ENCODE measurements at places on chromosomes 1 and 21. TPM values are rescaled to one million over a fixed set of nuclear protein-coding genes. Genes with fewer than 3 reads are reported as not detected.

DNA sequence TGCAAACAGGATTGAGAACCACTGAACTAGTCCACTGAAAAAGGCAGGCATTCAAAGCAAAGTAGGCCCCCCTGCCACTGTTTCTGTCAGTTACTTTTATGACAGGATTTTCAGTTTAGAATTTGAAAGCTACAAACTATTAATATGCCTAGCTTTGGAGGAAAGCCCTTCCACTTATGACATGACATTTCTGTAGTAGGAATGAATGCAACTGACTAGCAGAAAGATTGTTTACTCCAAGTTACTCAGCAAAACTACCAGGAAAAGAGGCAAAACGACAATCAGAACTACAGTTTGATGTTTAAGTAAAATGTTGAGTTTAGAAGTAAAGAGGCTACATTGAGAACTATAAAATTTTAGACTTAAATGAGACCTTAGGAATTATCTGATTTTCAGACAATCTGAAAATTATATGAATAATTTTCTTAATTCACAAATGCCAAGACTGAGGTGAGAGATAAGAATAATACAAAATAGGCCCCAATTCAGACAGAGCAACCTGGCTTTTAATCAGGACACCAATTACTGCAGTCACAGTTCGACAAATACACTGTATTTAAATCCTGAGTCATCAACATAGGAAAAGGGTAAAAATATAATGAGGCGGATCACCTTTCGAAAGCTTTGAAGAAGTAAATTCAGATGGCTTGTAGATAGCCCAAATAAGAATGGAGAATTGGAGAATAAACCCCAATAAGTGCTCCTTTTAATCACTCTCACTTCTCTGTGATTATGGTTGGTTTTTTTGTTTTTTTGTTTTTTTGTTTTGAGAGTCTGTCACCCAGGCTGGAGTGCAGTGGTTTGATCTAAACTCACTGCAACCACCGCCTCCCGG lies 2.2 kb downstream of the PRKAB2 start:
- DNase-seq = no peak

DNA sequence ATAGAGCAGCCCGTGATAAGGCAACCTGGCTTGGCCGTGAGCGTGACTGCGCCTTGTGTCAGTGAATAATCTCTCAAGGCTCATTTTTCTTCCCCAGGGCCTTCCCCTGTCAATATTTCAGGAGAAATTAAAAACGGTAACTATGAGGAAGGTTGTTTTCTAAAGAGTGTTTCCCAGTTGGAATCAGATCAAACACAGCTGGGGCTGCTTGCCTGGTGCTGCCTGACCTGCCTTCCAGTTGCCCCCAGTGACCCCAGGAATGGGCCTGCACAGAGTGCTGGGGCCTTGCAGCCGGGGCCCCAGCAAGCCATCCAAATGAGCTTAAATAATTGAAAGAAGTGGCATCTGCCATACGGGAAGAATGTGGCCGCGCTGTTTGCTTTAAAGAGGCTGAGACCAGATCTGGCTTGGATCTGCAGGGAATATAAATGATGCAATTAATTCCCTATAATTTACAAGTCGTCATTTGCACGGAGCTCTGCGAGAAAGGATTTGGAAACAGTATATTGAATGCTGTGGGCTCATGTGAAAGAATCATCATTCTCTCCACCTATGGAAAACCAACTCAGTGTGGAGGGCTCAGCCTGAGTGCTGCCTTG lies 203.9 kb downstream of the C1orf94 start:
- no peak for DNase-seq

The ELF3 gene
- 0.62 TPM for total RNA-seq

The RRP1B gene
- 66.2 TPM for total RNA-seq

- DNase-seq = no peak
These were observed 180.6 kb upstream of the JUN start for GRCh38 chr1:58964428-58964827.

GRCh38 chr21:44708866-44709425 lies 2.4 kb downstream of the TSPEAR start:
- no peak for DNase-seq

GRCh38 chr1:204672482-204673121 lies 12.9 kb downstream of the LRRN2 start:
- DNase-seq = no peak

DNA sequence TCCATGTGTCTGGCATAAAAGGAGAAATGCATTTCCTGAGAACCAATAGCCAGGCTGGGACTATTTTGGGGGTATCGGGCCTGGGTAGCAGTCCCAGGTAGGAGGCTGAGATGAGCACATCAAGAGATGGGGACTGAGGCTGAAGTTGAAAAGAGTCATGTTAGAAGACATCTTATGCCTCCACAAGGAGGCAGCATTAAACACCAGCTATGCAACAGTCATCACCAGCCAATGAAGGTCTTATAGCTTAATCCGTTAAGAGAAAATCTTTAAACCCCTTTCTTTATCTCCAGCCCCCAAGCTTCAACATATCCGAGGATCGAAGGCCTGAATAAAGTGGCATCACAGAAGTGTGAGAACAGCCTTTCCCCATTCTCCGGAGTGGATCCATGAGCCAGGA lies 640.7 kb upstream of the PTBP2 start:
- DNase-seq = no peak

The CASQ2 gene
- total RNA-seq = not detected

The IL10 gene
- 5.8 TPM for total RNA-seq

- no peak for DNase-seq
These were observed 14.7 kb downstream of the KIAA1614 start for GRCh38 chr1:180927348-180927747.

The AGT gene
- not detected for total RNA-seq

DNA sequence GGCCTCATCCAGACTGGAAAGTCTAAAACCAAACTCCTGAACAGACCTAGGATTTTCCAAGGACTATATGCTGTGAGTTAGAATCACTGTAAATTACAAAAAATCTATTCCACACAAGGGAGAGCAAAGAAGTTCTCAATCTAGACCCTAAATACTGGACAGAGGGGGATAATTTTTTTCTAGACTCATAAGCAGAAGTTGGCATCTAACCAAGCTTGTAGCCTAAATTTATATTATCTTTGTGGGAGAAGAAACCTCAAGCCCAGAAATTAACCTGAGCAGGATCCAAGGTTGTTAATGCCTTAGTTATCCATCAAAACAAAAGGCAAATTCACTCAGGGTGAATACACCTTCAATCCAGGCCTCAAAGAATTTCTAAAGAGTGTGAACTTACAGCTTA lies 290.2 kb downstream of the SMYD3 start:
- no peak for DNase-seq

DNA sequence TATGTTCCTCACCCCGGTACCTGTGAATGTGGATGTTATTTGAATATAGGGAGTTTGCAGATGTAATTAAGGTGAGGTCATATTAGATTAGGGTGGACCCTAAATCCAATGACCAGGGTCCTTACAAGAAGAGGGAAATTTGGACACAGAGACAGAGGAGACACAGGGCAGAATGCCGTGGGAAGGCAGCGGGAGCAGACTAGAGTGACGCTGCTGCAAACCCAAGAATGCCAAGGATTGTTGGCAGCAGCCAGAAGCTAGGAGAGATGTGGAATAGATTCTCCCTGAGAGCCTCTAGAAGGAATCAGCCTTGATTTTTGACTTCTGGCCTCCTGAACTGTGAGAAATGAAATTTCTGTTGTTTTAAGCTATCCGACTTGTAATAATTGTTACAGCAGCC lies 53.6 kb downstream of the SPATA46 start:
- DNase-seq = no peak

DNA sequence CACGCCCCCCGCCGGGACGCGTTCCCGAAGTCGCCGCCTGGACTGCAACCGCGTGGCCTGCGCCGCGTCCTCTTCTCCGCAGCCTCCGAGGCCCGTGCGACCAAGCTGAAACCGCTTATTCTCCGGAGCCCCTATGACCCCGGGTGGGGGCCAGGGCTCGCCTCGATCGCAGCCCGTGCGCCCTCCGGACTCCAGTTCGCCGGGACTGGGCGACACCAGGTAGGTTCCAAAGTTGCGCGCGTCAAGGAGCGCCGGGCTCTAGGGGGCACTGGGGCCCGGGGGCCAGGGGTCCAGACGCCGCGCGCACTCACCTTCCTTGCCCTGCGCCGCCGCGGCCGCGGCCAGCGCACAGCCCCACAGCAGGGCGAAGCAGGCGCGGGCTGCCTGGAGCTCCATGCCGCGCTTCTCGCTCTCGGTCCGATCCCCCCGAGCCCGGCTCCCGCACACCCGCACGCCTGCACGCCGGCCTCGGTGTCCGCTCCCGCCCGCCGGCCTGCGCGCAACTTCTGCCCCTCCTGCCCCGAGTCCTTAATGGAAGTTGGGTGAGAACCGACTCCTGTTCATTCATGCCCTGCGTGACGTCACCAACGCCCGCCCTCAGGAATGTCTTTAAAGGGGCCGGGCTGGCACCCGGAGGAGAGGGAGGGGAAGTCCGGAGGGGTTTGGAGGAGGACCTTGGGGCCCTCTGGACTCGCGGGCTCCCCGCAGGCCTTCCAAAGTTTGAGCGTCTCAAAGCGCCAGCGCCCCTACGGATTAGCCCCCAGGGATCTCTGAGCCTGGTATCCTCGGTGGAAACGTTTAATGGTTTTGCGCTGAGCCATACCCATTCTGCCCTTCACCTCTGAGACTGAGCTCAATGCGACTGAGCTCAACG lies at the start of gene EPHA2:
TSS of gene EPHA2 (minus strand) at position 533 of the 874 bp plus-strand sequence. CDS start at position 396, 137 bp downstream.
- no peak for DNase-seq

All from activated T-helper 2 cell treated with anti-CD3 and anti-CD28 coated beads, Interferon-gamma antibody, Interleukin-2, Interleukin-4, amounts not matched to agents 10 μg/mL and 5 μg/mL and 100 μg/mL, durations not matched to agents 14 hours and 24 hours and 36 hours (primary cell).